ENCODE measurements at places on chromosomes 2 and 18.

DNA sequence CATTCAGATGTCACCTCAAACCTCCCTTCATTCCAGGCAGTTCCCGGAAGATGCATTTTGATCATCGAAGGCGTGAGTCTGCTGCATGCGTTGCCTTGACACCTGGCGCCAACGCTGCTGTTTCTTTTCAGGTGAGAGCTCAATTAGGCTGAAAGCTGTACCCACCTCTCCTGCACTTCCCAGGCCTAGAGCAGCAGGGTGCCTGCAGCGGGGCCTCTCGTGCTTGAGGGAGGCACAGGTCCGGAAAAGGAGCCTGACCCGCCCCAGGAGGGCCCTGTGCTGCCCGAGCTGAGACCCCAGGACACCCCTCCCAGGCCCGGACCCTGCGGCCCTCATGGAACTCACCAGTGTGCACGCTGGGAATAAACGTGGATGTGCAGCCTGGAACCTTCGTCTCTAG is 31.4 kb upstream of the KCNG2 start:
- no peak for DNase-seq

GRCh38 chr2:234957834-234958135 is 6.0 kb downstream of the SH3BP4 start:
- DNase-seq = no peak

DNA sequence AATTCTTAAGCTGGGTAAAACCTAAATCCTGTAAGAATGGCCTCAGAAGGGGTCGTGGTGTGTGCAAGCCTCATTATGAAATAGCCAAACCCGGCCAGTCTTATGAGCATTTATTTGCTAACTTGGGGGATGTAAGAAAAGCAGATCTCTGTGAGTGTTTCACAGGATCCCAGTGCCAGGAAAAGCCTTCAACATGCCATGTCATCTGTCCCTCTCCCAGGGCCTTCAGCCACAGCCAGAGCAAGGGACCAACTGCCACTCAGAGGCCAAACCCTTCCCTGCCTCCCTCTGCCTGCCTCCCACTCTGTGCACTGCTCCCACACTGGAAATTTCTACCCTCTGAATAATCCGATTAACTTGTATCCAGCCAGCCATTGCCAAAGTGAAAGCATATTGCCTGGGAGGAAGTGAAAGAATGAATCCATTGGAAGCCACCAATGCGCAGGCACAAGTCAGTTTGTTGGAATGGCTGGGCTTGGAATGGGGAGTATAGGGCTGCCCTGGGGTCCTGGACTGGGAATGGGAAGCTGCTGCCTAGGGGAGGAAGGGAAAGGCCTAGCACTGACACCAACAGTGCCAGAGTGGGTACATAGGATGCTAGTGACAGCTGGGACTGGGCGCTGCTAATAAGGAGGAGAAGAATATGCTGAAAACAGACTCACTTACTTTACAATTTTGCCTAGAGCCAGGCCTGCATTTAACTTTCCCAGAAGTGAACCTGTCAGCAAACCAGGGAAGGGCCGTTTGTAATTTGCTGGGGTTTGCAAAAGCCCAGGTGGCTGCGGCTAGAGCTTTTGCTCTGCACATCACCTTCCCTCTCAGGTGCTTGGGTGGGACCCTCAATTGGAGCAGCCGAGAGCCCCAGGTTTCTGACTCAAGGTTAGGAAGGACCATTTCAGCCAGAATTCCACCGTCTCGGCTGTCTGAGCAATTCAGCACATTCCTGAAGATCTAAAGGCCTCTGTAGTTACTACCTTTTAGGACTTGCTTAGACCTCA is 146.6 kb upstream of the NCK2 start:
- no peak for DNase-seq

GRCh38 chr2:105615305-105615704 is 129.4 kb upstream of the NCK2 start:
- no peak for DNase-seq

- no peak for DNase-seq
These were observed 223.9 kb downstream of the MBD5 start for GRCh38 chr2:148244593-148245292.

GRCh38 chr2:95388856-95389244 is 13.7 kb upstream of the FAHD2A start:
- no peak for DNase-seq

DNA sequence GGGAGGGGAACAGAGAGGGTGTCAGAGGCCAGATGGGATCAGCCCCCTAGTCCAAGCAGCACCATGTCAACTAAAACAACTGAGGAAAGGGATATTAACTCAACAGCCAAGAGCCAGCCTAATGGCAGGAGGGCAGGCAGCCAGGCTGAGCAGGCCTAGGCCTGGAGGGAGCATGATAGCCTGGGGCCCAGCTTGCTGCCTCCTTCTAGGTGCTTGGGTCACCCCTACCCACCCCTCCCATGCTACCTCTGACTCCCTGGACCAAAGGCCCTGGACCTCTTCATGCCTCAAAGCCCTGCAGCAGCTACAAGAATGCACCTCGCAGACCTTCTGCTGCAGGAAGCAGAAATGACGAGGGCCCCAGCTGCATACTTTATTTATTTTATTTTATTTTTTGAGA is 22.1 kb upstream of the TNS1 start:
- DNase-seq = no peak

- DNase-seq = no peak
These were observed 50.9 kb downstream of the PLEKHA3 start for GRCh38 chr2:178531168-178531567.

GRCh38 chr2:226725126-226725860 is 74.3 kb downstream of the IRS1 start:
- DNase-seq = no peak

DNA sequence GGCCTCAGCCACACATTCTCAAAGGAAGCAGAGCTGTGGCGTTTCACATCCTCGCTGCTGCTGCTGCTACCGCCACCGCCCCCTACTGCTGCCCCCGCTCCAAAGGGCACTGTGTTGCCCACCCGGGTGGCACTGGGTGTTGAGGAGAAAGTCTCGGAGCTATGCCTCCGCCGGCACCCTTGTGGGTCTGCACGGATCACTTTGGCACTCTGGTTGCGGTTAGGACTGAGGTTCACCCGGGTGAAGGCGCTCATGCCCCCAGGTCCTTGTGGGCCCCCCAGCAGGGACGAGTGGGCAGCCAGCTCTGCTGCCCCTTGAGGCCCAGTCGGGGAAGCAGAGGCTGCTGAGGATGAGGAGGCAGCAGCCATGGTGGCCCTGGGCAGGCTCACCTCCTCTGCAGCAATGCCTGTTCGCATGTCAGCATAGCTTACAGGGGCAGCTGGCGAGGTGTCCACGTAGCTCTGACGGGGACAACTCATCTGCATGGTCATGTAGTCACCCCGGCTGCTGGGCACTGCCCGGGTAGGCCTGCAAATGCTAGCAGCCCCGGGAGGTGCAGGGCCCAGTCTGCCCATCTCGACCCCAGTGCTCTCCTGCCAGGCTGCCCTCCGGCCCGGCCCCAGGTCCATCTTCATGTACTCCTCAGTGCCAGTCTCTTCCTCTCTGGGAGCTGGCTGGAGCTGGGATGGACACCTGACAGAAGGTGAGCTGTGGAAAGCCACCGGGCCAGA is 4.2 kb downstream of the IRS1 start:
- DNase-seq = no peak

- DNase-seq = no peak
These were observed 401.2 kb downstream of the TGIF1 start for GRCh38 chr18:3851159-3851558.

DNA sequence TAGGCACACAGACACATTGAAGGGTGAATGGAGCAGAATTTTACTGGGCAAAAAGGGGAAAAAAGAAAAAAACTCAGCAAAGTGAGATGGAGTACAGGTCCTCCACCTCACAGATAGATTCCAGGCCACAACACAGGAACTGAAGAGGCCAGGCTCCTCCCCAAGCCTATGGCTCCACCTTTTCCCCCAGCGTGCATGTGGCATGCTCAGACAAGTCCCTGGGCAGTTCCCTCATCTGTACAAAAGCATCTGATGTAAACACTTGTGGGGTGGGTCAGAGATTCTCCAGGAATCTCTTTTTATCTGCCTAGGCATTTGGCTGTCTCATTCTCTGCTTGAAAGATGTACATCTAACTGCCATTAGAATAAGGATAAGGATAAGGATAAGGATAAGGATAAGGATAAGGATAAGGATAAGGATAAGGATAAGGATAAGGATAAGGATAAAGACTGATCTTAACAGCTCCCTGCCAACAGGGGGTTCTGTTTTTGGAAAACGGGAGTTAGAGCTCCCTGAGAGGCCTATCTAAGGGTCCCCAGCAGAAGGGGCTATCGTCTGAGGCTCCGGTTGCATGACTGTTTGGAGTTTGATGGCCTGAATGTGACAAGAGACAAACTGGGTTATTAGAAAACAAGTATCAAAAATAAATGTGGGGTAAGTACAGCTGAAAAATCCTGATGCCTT is 17.2 kb upstream of the ASXL3 start:
- DNase-seq = no peak

- DNase-seq = no peak
These were observed 209.0 kb downstream of the FAM210A start for GRCh38 chr18:13517369-13517768.

- DNase-seq = no peak
These were observed 109.2 kb upstream of the AGAP1 start for GRCh38 chr2:235384624-235385023.

GRCh38 chr2:108906403-108907077 is 82.5 kb downstream of the EDAR start:
- DNase-seq = no peak

DNA sequence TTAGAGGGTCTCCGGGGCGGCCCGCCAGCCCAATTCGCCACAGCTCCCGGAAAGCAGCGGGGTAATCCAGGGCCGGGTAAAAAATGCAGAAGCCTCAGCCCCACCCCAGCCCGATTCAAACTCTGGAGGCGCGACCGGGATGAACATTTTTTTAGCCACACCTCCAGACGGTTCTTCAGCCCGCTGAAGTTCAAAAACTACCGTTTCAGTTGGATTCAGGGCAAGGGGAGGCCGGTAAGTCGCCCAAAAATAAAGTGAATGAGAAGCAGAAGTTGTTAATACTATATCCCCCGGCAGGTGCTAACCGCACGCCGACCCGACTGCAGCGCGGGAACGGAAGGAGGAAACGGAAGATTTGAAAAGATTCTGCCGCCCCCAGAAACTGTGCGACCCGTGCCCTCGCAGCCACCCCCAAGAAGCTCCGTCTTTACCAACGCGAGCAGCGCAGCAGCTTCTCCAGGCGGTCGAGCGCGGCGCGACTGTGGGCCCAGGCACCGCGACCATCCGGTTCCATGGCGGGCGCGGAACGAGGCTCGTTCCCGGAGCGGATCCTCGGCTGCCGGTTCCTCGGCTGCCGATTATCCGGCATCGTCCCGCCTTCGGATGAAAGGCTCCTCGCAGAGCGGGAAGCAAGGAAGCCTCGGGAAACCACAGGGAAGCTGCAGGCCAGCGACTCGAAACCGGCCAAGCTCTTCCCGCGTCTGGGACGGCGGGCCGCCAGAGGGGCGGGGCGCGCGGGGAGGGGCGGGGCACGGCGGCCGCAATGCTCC is at the start of gene BARD1:
BARD1 (minus strand) TSS at position 703 of the 770 bp plus-strand sequence; CDS start at position 589, 114 bp downstream.
- peak; percentile 2 for DNase-seq

Measured in NCI-H1092 (cell line).